AG09309 (cell line): ENCODE measurements at places on chromosomes 1 and 21.

DNA sequence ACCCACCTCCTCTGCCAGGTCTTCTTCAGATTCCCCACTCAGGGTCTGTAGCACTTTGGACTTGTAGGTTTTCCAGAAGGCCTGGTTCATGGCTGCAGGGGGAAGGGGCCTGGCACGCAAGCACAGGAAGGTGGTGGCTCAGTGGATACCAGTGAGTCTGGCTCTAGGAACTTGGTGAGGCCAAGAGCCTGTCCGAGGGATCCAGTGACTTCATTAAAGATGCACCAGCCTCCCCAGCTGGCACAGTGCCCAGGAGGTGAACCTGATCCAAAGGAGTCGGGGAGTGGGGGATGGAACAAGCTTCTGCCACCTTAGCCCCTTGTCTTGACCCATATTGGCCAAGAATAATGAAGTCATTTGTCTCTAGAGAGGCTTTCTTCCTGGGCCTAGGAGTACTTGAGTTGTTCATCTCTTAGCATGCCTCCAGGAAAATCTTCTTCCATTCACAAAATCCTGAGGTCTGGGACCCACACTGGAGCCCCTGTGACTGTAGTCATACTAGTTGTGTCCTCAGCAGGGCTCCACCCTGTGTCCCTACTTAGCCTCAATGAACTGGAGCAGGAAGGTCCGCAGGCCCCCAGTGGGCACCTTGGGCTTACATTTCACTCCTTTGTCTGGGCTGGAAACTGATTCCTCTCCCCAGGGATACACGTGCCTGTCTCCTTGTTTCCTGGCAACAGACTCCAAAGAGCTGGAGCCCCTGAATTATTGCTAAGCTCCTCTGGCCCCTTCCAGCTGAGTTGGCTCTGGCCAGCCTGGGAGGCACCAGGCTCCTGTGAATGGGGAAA is at the start of gene C1orf232:
Gene C1orf232 (minus strand): TSS at position 554 of the 788 bp plus-strand sequence. CDS start 464 bp downstream, at position 90.
- no peak for DNase-seq

DNA sequence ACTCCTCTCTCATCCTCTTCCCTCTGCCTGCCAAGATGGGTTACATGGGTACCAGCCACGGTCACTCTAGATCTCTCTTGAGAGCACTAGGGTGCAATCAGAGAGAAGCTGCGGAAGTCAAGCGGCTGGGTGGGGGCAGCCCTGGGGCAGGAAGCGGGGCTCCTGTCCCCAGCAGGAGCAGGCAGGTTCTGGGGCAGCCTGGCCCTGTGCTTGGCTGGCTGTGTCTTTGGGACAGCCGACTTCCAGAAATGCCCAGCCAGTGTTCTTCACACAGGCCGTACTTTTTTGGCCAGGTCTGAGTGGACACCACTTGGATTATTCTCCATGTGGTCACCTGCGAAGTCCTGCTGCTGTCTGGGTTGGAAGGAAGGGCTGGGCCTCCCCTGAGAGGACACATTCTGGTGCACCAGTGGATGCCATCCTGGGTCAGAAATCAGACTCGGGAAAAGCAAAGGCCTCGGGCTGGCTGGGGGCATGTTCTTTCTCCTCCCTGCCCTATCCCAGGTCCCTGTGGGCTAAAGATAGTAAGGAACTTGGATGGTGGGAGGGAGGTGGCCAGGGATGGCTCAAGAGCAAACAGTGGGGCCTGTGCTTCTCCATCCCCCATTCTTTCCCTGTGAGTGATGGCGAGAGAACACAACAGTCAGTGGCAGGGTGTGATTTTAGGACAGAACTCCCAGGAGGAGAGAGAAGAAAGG is 93.7 kb downstream of the ITPKB start:
- DNase-seq, result no peak

- DNase-seq, result no peak
Observed at GRCh38 chr1:53637511-53638359, 101.2 kb downstream of the GLIS1 start.

DNA sequence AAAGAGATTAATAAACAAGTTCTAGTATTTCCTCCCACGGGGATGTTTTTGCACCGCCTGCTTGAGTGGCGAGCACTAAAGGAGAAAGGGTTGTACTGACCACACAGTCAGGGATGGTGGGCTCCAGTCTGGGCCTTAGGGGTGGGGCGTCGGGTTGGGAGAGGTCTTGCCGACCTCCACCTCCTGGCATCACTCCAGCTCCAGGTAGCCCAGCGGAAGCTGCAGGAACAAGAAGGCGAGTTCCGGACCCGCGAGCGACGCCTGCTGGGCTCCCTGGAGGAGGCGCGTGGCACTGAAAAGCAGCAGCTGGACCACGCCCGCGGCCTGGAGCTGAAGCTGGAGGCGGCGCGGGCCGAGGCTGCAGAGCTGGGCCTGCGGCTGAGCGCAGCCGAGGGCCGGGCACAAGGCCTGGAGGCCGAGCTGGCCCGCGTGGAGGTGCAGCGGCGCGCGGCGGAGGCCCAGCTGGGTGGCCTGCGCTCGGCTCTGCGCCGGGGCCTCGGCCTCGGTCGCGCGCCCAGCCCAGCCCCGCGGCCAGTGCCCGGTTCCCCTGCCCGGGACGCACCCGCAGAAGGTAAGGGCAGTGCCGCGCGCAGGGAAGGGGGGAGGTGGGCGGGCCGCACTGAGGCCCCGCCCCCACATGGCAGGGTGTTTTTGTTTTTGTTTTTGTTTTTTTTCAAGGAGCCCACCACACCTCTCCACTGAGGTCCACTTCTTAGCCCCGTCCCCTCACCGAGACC is 19.7 kb downstream of the MFAP2 start:
- DNase-seq, result no peak

DNA sequence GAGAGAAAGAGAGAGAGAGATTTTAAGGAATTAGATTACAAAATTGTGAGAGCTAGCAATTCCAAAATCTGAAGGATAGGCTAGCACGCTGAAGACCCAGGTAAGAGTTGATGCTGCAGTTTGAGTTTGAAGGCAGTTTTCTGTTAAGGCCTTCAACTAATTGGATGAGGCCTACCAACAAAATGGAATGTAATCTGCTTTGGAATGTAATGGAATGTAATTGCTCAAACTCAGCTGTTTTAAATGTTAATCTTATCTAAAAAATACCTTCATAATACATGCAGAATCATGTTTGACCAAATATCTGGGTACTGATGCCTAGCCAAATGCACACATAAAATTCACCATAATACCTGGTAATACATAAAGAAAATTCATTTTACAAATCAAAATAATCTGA is 976.1 kb downstream of the LTN1 start:
- DNase-seq, result no peak

GRCh38 chr1:229674042-229674441 is 48.0 kb downstream of the URB2 start:
- no peak for DNase-seq

GRCh38 chr21:43306911-43307676 is 119.8 kb downstream of the SIK1 start:
- DNase-seq, result no peak

DNA sequence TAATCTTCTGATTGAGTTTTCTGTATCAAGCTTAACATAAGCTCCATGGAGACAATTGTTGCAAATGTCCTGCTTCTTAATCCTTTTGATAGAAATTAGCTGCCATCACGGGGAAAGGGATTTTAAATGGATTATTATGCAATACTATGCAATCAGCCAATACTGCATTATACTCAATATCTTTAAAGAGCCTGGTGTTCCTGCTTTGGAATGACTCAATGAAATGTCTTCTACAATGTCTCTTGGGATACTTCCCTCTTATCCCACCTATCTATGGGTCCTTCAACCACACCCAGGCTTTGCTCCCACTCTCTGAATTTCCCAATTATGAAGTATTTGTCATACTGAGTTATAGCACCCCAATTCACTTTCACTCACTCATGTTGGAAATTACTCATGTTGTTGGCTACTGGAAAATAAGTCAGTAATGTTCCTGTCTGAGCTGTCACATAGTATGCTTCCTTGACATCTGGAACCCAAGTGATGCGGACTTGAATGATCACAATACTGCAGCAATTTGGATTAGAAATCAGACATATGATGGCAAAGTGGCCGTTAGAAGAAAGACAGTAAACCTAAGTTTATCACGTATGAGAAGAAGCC is 85.0 kb downstream of the TPR start:
- DNase-seq, result no peak

DNA sequence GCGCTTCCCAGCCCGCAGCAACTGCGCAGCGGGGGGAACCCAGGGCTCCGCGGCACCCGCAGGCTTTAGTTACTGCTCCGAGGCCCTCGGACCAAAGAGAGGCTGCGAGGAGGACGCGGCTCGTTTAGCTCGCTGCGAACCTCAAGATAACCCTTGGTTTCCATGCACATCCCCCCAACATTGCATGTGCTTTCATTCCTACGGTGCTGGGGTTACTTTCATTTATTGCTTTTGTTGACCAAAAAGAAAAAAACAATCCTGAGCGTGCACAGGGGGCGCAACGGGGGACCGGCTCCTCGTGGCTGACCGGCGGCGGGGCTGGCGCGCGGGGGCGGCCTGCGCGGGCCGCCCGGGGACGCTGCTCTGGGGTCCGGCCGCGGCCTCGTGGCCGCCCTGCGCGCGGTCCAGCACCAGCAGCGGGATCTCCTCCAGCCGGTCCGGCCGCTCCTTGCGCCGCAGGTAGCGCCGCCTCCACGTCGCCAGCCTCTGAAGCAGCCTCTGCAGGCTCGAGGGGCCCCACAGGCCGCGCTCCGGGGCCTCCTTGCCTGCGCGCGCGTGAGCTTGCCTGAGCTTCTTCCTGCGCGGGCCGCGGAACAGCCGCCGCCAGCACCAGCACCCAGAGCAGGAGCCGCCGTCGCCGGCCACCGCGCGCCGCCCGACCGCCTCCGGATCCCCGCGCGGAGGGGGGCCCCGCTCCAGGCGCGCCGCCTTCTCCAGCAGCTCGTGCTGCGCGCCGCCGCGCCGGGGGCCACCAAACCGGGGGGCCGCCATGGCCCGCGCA is 77.4 kb downstream of the DESI2 start:
- no peak for DNase-seq

- DNase-seq, result peak; percentile 8
Observed at GRCh38 chr1:87880764-87881163, 552.1 kb downstream of the LMO4 start.

DNA sequence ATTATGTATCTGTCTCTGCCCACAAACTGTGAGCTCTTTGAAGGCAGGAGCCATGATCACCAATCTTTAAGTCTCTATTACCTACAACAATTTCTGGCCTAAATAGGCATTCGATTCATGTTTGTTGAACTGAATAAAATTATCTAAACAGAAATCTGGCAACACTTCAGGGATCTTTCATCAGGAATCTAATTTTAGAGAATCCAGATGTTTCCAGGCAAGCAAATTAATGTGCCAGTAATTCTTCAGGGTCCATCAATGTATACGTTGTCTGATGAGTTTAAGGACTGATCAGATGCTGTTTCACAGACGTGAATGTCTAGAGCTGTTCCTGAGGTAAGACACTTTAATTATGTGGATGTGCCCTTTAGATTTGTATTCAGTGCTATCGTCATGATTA is 524.4 kb downstream of the PTPRC start:
- no peak for DNase-seq

GRCh38 chr1:26541816-26542711 is 12.5 kb downstream of the RPS6KA1 start:
- DNase-seq, result peak; percentile 72
